HTR-8/SVneo (cell line): ENCODE measurements at places on chromosomes 16 and 17.

DNA sequence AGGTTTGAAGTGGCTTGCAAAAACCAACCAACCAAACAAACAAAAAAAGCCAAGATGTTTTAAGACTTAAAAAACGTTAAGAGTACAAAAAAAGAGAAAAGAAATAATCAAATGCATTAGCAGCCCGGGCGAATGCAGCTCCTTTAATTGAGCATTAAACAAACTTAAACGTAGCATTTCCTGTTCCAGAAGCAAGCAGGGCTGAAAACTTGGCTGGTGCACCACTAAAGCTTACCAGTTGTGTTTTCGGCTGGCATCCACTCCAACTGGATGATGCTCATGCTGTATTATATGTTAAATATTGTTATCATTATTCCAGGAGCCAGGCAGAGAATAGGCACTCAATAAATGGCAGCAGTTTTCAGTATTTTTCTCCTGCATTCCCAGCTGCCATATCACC is 45.1 kb downstream of the IRX6 start:
- DNase-seq, result no peak

DNA sequence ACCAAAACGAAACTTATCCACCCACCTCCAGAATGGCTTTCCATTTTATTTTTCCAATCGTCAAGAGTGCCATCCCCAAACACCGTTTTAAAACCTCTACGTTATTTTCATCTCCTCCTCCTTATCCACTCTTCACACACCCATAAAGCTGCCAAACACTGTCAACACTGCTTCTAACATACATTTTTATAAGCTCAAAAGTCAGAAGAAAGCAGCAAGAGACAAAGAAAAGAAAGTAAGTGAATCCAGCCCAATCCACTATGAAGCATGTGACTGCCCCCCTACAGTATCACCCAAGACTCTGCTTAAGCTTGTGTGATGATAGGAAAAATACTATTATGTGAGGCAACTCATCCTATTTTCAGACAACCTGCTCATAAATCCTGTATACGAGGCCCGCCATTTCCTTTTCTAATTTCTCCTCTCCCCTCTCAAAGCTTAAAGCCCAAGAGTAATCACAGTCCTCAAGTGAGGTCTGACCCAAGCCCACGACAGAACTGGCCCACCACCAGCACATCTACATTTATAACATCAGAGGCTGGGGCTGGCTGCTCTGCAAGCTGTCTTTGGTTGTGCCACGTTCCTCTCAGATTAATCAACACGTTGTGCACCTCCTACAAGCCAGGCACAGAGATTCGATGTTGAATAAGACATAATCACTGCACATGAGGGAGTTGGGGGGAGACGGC is 16.3 kb downstream of the USP31 start:
- DNase-seq, result no peak

GRCh38 chr16:49608098-49608497 is 234.5 kb downstream of the C16orf78 start:
- DNase-seq, result no peak

DNA sequence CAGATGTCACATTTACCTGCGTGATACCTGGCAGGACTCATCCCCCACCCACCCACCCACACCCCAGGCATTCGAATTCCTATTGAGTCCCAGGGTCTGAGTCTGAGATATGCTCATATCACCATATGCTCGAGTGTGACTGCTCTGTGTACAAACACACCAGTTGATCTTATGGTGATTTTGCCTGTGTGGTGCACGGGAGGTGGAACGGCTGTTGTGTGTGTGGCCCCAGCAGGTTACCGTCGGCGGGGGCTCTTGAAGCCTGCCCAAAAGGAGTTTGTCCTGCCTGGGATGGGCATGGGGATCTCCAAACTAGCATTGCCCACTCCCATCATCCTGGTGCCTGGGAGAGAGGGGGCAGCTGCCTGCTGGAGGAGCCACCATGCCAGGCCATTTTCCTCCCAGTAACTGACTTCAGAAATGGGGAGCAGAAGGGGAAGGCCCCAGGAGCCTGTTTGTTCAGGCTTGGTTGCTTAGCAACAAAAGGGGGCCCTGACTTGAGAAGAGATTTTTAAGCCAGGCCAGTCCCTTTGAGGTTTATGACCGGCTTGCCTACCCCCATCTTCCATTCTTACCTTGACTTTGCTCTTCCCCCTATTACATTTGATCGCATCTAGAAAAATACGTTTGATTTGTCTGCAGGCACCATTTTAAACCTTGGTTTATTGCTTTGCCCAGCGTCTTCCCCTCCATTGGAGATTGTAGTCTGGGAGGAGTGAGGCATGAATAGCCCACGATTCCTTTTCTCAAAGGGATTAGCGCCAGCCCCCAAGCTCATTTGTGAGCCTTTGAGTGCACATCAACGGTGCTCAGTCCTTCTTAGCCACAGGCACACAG is 217.7 kb downstream of the CCDC182 start:
- no peak for DNase-seq

DNA sequence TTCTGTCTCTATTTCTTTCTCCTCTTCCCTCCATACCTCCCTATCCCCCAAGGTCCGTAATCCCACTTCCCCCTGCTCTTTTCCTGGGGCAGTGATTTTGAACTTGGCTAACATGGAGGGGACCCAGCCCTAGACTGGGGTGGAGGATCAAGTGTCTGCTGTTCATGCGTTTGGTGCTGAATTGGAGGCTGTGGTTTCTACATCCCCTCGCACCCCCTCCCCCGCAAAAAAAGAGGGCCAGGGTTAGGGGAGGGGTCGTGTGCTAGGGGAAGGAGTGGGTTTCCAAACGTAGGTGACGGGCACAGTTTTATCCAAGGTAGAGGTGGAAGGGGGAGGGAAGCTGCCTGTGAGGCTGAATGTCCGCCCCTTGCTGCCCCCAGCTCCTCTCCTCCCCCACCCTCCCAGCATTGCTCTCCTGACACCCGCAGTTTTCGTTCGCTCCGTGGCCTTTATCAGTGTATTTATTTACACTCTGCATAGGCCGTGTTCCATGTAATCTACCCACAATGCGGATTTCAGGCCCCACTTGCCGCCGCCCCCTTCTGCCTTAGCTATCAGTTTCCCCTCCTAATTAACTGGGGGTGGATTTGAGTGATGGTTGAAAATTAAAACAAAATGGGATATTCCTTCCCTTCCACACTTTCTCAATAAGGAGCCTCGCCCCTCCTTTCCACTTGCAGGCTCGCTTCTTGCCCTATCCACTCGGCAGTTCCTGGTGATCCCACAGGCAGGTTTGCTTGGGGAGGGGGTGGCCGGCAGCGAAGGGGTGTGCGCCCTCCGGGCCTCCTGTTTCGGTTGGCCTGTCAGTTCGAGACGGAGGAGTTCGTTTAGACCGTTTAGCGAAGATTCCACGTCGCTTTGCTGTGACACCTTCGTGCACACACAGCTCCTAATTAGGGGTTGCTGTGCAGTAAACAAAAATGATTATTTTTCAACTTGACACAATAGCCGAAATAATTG is 2.0 kb downstream of the GNAO1 start:
- DNase-seq, result no peak

DNA sequence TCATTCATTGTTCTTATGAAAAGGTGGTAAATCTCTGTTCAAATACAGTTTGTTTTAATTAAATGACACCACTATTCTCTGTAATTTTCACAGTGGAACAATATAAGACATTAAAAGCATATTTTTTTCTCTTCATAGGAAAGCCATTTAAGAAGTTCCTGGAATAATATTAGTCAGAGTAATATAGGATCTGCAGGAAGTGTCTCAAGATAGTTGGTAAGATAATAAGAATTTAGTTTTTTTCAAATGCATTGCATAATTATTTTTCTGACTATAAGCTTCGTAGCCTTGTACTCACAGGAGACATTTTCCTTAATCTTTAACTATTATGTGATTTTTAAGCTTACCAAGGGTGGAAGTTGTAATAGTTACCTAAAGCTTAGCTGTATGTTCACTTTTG is 16.9 kb downstream of the STXBP4 start:
- no peak for DNase-seq

GRCh38 chr16:58999762-59000161 is 265.6 kb upstream of the GOT2 start:
- DNase-seq, result no peak

DNA sequence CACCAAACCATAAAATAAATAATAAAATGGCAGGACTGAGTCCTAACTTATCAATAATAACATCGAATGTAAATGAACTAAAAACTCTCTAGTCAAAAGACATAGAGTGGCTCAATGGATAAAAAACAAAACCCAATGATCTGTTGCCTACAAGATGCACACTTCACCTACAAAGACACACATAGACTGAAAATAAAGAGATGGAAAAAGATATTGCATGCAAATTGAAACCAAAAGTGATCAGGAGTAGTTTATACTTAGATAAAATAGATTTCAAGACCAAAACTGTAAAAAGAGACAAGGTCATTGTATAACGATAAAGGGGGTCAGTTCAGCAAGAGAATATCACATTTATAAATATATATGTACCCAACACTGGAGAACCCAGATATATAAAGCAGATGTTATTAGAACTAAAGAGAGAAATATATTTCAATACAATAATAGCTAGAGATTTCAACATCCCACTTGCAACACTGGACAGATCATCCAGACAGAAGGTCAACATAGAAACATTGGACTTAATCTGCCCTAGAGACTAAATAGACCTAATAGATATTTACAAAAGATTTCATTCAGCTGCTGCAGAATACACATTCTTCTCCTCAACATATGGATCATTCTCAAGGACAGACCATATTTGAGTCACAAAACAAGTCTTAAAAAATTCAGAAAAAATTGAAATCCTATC is 29.8 kb downstream of the SLC47A2 start:
- no peak for DNase-seq

DNA sequence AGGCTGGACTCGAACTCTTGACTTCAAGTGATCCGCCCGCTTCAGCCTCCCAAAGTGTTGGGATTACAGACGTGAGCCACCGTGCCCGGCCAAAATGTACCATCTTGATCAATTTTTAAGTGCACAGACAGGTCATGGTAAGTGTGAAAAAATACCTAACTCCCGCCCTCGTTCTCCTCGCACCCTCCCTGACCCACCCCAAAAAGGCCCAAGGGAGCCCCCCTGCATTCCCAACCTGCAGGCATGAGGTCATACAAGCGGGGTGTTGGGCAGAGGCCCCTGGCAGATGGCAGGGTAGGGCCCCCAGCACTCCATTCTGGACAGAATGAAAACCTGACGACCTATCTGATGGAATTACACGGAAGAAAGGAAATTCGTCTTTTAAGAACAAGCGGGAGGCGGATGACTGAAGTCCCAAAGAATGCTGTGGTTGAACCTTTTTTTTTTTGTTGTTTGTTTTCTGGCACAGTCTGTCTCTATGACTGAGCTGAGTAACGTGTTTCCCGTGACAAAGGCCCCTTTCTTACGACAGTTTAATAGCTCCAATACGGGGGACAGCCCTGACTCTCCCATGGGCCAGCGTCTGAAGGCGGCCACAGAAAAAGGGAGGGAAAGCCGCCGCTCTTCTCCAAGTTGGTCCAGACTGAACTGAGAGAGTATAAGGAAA is 376.4 kb downstream of the SLC39A11 start:
- peak; percentile 93 for DNase-seq

GRCh38 chr16:15765880-15766279 is 90.9 kb downstream of the MYH11 start:
- peak; percentile 48 for DNase-seq

DNA sequence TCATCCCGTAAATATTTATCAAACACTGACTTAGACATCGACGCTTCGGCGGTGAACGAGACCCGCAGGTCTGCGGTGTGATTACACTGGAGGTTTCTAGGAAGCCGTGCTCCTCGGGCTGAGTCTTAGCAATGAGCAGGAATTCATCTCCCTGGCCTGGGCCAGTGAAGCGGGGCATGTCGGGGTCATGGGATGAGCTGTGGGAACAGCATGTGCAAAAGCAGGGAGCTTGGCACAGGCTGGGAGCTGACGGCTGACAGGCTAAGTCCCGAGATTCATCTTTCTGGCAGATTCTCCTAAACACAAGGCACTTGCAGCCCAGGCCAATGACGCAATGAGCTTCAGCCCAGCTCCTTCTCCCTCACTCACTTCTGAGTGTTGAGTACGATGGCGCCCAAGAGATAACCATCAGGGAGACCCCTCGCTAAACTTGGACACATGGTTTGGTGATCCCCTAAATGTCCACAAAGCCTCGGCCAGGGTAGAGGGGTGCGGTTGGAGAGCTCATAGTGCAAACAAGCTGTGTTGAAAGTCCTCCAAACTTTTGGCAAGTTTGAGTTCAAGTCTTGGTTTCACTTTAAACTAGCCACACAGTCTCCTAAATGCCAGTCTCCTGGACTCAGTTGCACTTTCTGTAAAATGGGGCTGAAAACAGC is 12.8 kb downstream of the CRISPLD2 start:
- no peak for DNase-seq

- peak; percentile 48 for DNase-seq
Measured at GRCh38 chr17:13594762-13595598, 6.7 kb downstream of the HS3ST3A1 start.

GRCh38 chr17:79586131-79586530 is 24.7 kb downstream of the RBFOX3 start:
- no peak for DNase-seq

GRCh38 chr17:74276051-74276476 is 2.0 kb downstream of the DNAI2 start:
- no peak for DNase-seq

DNA sequence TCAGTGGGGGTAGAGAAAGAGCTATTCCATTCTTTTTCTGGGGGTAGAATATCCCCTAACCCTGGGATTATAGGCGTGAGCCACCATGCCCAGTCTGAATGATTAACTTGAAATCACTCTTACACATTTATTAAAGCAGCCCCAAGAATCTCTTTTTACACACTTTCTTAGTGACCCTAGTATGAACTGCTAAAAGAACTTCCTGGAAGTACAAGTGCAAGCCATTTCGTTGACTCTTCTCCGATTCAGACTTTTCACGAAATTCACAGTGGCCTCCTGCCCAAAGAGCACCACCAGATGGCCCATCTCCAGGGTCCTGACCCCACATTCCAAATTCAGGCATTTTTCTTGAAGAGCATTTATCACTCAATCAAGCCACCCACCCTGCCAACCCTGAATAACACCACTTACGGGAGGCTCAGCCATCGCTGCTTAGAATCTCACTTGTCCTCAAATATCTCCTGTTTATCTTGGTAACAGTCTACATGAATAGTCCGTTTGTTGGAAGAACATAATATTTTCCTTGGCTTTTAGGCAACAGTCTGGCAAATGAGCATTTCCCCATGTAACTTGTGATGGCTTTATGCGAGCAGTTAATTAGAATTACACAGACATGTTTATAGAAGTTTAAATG is 28.0 kb downstream of the ZNF423 start:
- no peak for DNase-seq

DNA sequence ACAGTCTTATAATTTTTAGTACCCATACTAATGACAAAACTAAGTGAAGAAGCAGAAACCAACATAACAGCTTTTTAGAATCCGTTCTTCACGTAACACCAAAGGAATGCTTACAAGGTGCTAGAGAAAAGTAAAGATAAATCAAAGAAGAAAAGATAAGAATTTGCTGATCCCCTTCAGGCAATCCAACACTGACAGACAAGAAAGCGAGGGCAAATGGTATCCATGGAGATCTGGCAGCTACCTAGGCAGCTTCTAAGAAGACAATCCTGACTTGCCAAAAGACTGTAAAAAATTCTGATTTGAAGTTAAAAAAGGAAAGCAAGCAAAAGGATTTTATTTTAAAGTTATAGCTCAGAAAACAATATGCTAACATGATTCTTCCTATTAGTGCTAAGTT is 14.6 kb downstream of the BBS2 start:
- DNase-seq, result no peak
